Stimulated activated CD4-positive, alpha-beta T cell treated with anti-CD3 and anti-CD28 coated beads, Interleukin-12 subunit alpha, Interleukin-12 subunit beta, amount 100 ng/mL, for 24 hours (primary cell): ENCODE measurements at places on chromosomes 12 and 14.

DNA sequence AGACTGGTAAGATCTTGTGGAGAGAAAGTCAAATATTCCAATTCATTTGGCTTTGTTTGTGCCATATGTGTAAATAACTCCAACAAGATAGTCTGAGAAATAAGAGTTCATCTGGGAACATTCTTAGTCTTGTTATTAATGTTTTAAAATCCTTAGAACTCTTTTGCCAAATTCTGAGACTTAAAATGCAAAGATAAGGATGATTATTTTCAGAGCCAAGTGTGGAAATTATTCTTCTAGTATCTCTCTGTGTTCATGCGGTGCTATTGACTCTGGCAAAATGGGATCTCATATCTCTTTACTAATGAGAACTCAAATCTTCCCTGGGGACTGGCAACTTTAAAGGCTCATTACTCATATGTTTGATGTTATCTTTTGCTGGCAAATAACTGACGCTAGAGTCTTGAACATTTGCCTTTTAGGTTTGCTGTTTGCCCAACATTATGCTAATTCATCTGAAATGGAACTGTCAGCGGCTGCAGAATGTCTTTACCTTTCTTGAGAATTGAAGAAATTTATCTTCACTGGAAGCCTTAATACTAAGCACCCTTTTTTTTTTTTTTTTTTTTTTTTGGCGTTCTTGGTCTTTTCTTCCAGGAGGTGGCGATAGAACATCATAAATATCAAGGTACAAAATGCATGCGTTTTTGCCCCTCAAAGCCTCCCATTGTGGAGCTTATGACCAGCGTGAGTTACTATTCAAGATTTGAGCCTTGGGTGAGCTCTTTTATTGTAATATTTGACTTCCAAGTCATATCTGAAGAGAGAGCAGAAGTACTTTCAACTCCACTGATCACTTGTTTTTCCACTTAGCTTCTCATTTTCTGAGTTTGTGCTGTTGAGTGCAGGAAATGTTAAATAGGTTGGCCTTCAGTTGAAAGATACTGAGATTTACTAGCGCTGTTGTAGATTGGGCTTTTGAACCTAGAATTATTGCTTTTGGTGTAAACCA is 86.5 kb downstream of the CAND1 start:
- DNase-seq, result no peak

GRCh38 chr12:104694711-104695110 is 238.0 kb downstream of the CHST11 start:
- DNase-seq, result no peak

- DNase-seq, result no peak
Measured at GRCh38 chr12:101686176-101686575, 11.3 kb upstream of the CHPT1 start.

- DNase-seq, result no peak
Measured at GRCh38 chr12:116529048-116529447, 30.1 kb upstream of the MAP1LC3B2 start.

- no peak for DNase-seq
Measured at GRCh38 chr12:31773223-31773750, 44.5 kb upstream of the AMN1 start.

GRCh38 chr12:5268424-5269210 is 163.3 kb upstream of the NTF3 start:
- no peak for DNase-seq

GRCh38 chr14:53260286-53260685 is 107.2 kb upstream of the DDHD1 start:
- no peak for DNase-seq

GRCh38 chr14:70785556-70785955 is 23.8 kb downstream of the MAP3K9 start:
- no peak for DNase-seq

GRCh38 chr12:2226641-2227040 is 173.9 kb downstream of the CACNA1C start:
- no peak for DNase-seq

- no peak for DNase-seq
Measured at GRCh38 chr12:87137220-87137619, 881.0 kb upstream of the MGAT4C start.

DNA sequence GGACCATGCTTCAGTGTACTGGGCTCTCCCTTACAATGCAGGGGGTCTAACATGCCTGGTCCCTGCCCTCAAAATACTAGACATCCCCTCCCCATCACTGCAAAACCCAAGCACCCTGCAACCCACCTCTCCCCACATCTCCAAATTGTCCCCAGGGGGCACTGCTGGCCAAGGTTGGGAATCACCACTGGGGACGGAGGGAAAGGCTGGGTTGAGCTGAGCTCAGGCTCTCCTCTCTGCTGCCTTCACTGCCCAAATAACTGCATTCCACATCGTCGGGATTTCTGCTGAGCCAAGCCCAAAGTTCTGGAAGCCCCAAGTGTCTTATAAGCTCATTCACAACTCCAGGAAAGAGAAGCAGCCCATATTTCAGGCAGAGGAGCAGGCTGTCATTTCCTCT is 69.6 kb downstream of the NT5DC3 start:
- no peak for DNase-seq

GRCh38 chr12:71799106-71799505 is 40.5 kb upstream of the TBC1D15 start:
- DNase-seq, result no peak

- DNase-seq, result no peak
Measured at GRCh38 chr12:92334552-92334951, 188.9 kb upstream of the BTG1 start.

DNA sequence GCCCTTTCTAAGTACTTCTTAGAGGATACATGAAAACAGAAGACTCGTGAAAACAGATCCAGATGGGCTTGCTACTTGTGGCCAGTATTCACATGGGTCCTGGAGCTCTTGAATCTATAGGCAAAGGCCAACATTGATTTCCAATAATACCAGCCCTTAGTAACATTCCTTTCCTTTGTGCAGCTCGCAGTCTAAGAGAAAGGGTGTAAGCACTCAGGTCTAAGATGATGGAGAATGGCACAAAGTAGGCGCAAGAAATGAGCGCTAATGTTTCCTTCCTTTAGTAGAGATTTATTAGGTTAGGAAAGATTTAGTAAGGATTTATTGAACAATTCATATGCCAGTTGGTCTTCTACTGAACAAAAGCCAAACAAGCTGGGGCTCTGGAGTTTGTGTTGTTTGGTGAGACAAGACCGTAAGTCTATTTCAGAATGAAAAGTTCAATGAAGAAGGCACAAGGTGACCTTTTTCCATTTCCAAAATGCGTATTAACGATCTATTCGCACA is 525 bp downstream of the RNU6-8 start:
- DNase-seq, result no peak

DNA sequence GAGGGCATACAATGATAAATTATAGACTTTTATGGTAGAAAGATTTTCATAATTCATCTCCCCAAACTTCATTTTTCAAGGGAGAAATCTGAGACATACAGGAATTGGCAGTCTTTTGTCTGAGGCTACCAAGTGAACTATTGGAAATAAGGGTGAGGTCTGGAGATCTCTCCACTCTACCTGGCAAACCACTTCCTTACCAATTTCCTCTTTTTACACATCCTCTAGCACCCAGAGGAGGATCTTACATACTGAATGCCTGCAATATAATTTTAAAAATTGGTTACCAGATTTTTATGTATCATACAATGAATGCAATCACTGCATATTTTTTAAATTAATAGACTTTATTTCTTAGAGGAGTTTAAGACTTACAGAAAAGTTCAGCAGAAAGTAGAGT is 6.6 kb downstream of the PDE6H start:
- no peak for DNase-seq

- peak; percentile 26 for DNase-seq
Measured at GRCh38 chr14:104224506-104225277, 86.3 kb downstream of the KIF26A start.

- DNase-seq, result no peak
Measured at GRCh38 chr14:87748558-87748957, 244.4 kb downstream of the GALC start.

DNA sequence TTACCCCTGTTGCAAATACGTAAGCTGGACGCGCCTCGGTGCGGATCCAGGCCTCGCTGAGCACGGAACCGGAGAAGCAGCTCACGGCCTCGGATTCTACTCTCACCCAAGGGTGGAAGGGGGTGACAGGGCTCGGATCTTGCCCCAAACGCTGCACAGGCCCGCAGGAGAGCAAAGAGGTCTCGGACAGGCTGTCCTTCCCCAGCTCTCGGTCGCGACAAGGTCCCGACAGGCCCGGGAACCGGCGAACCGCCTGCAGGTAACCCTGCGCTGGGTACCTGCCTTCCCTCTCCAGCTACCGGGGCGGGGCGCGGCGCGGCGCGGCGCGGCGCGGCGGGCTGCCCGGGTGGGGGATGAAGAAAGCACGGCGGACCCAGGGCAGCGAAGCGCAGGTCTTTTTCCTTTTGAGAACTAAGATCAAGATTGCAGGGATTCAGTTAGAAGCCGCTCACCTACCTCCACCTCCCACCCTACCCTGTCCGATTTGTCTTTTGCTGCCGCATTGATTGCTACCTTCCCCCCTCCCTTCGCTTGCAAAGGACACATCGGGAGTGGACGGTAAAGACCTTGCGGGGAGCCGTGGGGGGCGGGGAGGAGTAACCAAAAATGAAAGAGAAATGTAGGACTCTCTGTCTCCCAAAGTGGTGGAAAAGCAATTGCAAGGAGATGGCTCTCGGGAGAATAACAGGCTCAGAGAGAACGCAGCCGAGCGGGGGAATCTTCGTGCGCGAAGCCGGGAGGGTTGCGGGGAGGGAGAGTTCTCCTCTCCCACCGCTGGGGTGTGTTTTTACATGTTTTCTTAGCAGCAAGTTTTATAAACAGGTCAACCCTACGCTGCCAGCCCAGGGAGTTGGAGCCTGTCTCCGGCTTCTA is 8.4 kb upstream of the TBX3 start:
- no peak for DNase-seq

GRCh38 chr14:104448321-104448720 is 131.2 kb upstream of the C14orf180 start:
- DNase-seq, result no peak

- no peak for DNase-seq
Measured at GRCh38 chr12:27018037-27018436, 3.9 kb upstream of the TM7SF3 start.

GRCh38 chr12:109310247-109311125 is 1.4 kb upstream of the FOXN4 start:
- no peak for DNase-seq

DNA sequence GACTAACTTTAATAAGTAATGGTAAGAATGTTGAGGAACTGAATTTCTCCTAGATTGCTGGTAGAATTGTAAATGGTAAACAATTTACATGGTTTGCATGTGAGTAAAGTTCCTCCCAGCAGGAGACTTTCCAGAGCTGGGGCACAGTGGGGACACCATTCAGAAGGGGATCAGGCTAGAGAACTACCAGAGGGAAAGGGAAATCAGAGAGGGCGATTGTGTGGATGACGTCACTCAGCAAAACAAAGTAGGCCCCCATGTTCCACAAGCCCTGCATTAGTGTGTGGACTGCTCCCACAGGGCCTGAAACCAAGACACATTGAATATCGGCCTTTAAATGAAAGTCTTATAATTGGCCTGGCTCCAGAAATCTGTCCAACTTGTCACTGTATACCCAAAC is 9.5 kb downstream of the RNASE11 start:
- no peak for DNase-seq

GRCh38 chr14:105060751-105061427 is 4.3 kb downstream of the GPR132 start:
- no peak for DNase-seq

DNA sequence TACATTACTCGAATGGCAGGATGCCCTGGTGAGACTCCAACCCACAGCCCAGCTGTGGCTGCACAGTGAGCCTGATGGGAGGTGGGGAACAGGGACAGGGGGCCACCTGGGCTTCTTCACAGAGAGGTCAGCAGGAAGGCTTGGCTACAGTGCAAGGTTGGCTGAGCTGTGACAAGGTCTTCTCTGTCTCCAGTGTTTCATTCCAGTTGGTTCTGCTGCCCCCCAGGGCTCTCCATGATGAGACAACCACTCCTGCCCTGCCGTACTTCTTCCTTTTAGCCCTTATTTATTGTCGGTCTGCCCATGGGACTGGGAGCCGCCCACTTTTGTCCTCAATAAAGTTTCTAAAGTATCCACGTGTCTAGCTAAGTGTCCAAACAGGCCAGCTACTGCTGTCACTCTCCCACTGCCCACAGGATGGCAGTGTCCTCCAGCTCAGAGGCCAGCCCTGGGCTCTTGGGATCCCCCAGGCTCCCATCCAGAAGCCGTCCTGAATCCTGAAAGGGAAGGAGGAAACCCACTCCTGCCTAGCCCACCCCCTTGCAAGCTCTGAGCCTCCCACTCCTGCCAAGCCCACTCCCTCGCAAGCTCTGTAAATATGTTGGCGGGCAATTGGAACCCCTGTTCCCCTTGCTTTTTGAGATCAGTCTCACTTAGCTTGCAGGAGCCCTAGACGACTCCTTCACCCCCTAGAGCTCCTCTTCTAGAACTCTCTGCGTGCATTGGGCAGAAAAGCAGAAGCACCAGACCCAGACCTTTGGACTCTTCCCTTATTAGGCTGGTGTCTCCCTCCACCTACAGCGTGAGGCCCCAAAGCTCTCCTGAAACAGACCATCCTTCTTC is 5.4 kb downstream of the C1QL4 start:
- no peak for DNase-seq

DNA sequence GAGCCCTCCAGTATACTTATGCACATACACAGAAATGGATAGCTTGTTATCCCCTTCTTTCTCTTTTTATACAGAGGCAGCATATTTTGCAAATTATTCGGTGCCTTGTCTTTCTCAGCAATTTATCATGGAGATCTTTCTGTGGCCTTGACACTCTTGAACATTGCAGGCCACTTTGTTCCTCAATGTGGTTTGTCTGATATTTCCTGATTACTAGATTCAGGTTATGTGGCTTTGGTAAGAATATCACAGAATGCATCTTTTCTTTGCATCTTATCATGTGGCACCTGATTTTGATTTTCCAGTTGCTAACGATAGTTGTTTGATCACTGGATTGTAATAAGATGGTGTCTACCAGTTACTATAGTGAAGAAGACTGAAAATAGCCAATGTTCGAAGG is 7.1 kb upstream of the SNRPF start:
- no peak for DNase-seq

GRCh38 chr12:87439990-87440827 is 589.0 kb downstream of the C12orf50 start:
- DNase-seq, result no peak

- no peak for DNase-seq
Measured at GRCh38 chr12:113933201-113933786, 32.8 kb downstream of the RBM19 start.

- DNase-seq, result no peak
Measured at GRCh38 chr14:95244587-95244986, 75.1 kb downstream of the CLMN start.

DNA sequence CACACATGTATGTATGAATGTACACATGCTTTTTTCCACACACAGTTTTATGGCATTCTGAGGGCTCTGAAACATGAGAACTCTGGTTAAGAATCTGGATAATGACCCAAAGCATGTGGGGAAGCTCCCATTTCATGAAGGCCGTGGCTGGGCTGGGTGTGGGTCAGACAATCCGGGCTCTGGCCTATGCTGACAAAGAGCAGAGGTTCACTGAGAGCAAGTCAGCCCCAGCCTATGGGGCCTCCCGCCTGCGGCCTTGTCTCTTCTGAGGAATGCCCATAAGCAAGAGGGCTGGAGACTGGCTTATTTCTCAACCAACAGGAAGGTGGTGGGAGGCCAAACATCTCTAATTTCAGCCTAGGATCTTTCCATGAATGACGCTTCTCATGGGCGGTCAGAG is 8.5 kb downstream of the MYH6 start:
- DNase-seq, result no peak

GRCh38 chr14:42130815-42131214 is 524.1 kb downstream of the LRFN5 start:
- no peak for DNase-seq
